ENCODE measurements at places on chromosomes 6 and 20.

DNA sequence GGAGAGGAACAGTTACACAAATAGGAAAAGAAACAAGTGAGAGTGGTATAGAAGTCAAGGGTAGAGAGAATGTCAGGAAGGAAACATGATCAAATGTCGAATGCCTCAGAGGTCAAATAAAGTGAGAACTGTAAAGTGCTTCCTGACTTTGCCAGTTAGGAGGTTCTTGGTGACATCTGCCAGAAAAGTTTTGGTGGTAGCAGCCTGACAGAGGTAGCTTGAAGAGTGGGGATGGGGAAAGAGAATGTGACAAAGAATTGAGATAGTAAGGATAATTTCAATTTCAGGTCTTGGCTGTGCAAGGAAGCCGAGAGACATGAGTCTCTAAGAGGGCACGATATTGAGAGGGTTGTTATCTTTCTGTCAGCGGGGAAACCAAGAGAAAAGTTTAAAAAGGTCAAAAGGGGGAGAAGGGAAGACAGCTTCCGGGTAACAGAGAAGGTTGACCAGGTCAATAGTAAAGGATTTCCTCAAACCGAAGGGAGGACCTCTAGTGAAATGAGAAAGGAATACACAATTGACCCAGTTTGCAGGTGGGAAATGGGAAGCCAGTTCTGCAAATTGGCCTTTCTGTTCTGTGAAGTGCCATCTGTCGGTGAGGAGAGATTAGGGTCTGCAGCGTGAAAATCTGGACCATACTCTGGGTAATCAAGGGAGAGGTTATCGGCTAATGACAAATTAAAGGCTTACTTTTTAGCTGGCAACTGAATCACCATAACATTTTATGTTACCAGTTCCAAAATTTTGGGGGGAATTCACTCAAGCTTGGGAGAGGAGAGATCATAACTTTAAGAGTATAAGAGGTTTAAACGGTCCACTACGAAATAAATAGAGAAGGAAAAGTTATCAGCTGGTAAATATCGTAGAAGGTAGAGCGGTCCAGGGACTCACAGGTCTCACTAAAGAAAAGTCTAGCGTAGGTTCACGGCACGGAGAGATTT is 973 bp upstream of the BRD2 start:
- DNase-seq = no peak

- DNase-seq = no peak
Measured at GRCh38 chr6:97361286-97361685, 78.3 kb upstream of the MMS22L start.

DNA sequence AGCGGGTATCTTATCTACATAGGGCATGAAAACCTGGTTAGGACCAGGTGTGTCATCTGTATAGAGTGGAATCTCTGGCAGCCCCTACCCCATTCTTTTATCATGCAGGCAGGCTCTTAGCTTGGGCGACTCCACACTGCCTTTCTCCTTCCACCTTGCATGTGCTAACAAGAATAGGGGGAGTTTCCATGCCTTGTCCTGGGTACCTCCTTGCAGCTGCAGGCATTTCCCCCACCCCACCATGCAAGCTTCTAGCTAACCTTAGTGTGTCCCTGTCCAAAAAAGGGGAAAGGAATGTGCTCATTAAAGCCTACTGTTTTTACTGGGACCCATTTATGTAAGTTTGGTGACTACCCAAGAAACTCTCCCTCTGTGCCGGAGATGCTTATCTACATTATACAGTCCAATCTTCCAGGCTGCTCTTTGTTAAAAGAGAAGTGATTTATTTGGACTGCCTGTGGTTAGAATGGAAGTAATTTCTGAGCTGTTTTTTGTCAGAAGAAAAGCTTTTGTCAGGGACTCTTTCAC is 10.5 kb upstream of the CEP43 start:
- no peak for DNase-seq

- no peak for DNase-seq
Measured at GRCh38 chr6:41445261-41445660, 100.9 kb upstream of the FOXP4 start.

- no peak for DNase-seq
Measured at GRCh38 chr6:42370323-42370985, 81.3 kb downstream of the TRERF1 start.

- DNase-seq = no peak
Measured at GRCh38 chr6:169725125-169726048, 1.1 kb upstream of the PHF10 start.

DNA sequence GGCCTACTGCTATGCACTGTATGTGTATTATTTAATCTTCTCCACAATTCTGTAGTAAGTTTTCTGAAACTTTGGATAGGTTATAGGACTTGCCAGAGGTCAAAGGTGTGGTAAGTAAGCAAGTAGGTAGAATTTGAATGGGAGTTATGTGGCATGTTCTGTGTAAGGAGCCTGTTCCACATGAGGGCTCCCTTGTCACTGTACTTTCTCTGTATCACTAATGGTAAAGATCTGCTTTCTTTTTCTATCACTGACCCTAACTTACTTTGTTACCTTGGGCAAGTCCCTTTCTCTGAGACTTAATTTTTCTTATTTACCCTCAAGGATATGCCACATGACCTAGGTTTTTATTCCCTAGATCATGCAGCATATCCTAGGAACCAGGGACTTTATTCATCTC is 50.3 kb downstream of the EIF2S2 start:
- DNase-seq = no peak

GRCh38 chr6:155001482-155001881 is 6.4 kb downstream of the TIAM2 start:
- DNase-seq = no peak

GRCh38 chr20:49110767-49111694 is 64.9 kb downstream of the CSE1L start:
- DNase-seq = no peak

DNA sequence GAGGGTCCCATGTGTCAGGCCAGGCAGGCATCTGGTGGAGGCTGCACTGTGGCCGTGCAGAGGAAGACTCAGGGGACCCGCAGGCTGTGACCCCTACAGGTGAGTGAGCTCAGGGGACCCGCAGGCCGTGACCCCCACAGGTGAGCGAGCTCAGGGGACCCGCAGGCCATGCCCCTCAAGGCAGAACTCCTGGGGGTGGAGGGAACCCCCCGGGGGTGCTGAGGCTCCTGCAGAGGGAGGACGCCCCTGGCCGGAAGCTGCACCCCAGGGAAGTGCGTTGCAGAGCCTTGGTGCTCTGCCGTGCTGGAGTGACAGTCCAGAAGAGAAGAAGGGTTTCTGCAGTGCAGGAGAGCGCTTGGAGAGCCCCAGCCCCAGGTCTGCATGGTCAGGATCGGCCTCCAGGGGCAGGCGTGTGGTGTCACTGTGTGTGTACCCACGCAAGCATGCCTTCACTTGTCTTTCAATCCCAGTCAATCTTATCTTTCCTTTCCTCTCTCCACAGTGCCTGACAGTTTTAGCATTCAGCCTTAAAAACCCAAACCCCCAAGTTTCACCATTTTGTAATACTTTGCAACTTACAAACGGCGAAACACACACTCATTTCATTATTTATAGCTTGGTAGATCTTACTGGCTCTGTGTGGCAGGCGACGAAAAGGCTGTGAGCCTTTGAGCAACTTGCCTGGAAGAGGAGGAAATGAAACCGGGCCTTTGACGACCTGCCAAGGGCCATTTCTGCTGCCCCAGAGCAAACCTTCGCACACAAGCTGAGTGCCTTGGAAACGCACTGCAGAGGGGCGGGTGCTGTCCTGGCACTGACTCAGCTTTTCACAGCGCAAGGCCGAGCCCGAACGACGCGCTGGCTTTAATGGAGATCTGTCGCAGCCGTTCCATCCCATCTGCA is 101.4 kb upstream of the AGPAT4 start:
- DNase-seq = no peak

GRCh38 chr6:82073484-82073883 is 174.1 kb downstream of the IBTK start:
- no peak for DNase-seq

DNA sequence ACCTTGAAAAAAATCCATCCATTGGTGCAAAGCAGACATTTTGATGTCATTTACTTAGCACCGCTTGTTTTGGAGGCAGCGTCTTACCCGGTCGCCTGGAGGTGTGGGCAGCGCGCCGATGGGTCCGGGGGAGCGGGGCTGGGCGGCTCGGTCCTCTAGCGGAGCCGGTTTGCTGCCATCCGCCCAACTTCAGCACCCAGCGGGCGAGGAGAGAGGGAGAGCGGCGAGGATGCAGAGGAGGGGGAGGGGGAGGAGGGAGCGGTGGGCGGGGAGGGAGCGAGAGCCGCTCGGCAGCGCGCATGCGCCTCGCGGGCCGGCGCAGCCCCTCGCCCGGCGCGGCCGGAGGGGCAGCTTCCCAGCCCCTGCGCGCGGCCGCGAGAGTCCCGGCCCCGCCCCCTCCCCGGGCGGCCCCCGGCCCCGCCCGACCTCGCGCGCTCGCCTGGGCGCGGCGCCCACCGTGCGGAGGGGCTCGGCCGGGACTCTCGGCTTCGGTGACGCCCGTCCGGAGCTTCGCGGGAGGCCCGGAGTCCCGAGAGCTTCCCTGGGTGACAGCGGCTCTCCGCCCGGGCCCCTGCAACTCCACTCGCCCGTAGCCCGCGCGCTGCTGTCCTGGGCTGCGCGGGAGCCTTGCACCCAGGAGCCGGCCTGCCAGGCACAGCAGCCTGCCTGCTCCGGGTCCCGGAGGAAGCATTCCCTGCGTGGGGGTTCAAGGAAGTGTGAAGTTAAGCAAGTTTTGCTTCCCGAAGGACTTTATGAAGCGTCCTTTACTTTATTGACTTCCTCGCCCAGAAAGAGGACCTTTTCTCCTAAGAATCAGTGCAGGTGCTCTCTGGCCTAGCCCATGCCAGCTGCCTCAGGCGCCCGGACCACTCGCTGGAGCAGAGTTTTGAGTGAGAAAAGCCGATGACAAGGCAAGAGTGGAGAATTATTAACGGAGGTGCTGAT is at the start of gene RGS17:
Gene RGS17 (minus strand): TSS at position 246 of the 945 bp plus-strand sequence. CDS start 87,264 bp downstream, outside the sequence.
- peak; percentile 42 for DNase-seq

- DNase-seq = no peak
Measured at GRCh38 chr20:16821211-16822089, 73.3 kb downstream of the OTOR start.

GRCh38 chr20:24227600-24227999 is 239.0 kb upstream of the GGTLC1 start:
- no peak for DNase-seq

GRCh38 chr6:69129046-69129445 is 494.0 kb downstream of the ADGRB3 start:
- DNase-seq = peak; percentile 7

- DNase-seq = no peak
Measured at GRCh38 chr6:105804000-105804399, 282.1 kb upstream of the PRDM1 start.

- DNase-seq = no peak
Measured at GRCh38 chr6:27771235-27771634, 141.0 kb downstream of the OR2B2 start.

DNA sequence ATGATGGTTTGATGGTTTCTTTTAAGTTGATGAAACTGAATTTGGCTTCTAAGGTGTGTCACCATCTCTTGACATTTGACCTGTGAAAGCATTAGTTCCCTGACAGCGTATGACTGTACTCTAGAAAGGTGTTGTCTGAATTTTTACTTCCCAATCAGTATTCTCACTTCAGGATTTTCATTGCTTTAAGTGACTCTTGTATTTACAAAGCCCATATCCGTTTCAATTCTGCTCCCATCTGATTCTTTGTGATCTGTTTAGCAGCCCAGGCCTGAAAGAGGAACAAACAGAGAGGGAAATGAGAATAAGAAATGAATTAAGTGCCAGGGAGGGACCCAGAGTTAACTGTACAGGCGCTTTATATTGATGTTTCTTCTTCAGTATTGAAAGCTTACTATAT is 73.7 kb downstream of the FARS2 start:
- DNase-seq = no peak

DNA sequence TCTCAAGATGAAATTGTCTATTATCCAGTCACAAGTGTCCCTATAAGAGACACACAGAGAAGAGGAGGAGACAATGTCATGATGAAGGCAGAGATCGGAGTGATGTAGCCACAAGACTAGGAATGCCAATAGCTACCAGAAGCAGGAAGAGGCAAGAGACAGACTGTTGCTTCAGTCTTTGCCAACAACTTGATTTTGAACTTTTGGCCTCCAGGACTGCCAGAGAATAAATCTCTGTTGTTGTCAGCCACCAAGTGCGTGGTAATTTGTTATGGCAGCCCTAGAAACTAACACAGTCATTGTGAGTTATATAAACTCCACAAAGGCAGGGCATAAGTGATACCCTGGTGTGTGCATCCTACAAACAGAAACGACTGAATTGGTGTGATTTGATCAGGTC is 517.0 kb downstream of the BTBD3 start:
- DNase-seq = no peak

- no peak for DNase-seq
Measured at GRCh38 chr6:23340271-23340670, 770.9 kb downstream of the HDGFL1 start.

DNA sequence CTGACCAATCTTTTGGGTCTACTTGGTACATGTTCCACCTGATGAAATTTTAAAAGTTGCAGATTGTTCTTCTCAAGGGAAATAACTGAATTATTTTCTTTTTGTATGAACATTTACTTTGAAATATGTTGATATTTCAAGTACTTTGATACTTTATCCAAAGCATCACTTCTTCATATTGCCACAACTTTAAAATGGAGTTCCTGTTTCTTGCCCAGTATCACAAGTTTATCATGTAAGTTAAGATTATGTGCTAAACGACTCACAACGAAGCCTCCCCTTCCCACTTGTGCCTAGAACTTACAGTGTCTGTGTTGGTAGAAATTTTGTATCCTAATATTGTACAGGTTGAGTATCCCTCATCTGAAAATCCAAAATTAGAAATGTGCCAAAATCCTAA is 108.4 kb downstream of the ARID1B start:
- DNase-seq = no peak

DNA sequence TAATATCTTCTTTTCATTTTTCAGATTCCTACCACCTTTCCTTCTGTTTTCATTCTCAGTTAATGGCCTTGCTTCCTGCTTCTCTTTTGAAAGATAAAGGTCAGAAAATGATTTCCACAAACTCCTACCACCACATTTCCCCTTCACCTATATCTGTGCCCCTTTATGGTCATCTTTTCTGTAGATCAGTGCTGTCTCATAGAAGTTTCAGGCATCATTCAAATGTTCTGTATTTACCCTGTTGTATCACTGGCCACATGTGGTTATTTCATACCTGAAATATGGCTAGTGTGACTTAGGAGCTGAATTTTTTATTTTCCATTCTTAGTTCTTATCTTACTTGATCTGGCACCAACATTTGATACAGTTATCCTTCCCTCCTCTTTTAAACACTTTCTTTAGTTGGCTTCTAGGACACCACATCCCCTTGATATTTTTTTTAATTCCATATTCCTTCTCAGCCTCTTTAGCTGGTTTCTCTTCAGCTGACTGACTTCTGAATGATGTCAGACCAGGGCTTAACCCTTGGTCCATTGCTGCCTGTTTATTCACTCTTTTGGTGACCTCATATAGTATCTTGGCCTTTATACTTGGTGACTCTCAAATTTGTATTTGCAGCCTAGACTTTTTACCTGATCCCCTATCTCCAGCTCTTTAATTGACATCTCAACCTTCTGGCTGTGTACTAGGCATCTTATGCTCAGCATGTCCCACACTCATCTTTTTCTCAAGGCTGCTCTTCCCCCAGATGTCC is 81.0 kb downstream of the ATRN start:
- DNase-seq = no peak

DNA sequence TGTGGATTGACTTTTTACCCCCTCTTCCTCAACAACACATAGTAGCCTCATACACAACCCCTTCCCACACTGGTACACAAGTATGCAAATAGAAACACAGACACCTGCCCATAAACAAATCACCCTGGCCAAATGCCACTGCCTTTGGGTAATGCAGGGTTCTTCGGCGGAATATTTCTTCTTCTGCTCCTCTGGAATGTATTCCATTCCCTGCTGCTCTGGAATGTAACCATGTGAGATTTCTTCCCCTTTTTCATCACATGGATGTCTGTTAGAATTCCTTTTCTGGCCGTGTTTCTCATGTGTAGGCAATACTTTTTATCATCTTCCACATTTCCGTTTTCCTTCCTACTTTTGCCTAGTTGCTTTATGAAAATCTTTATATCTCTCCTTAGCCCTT is 76.1 kb upstream of the TPD52L1 start:
- DNase-seq = no peak

Data from fibroblast of skin of left quadriceps (primary cell).